ENCODE measurements at places on chromosomes 2 and 18.
A peak's percentile ranks its signal among the peaks of the same experiment; 100 is the strongest.

DNA sequence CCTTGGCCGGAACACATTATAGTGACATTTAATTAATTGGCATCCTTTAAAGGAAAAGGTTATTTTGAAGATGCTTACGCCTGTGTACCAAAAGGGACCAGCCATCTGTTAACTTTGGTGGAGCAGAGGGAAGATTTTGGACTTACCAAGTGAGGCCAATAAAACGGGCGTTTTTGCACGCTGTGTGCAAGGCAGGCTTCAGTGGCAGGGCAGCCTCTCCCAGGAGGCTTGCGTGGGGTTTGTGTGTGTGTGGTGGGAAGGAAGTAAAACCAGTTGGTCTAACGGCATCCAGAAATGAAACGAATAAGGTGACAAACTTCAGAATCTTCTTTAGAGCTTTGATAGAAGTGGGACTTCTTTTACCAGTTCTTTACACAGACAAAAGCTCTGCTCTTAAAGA is 191.7 kb downstream of the PRKCE start:
- no peak for DNase-seq

DNA sequence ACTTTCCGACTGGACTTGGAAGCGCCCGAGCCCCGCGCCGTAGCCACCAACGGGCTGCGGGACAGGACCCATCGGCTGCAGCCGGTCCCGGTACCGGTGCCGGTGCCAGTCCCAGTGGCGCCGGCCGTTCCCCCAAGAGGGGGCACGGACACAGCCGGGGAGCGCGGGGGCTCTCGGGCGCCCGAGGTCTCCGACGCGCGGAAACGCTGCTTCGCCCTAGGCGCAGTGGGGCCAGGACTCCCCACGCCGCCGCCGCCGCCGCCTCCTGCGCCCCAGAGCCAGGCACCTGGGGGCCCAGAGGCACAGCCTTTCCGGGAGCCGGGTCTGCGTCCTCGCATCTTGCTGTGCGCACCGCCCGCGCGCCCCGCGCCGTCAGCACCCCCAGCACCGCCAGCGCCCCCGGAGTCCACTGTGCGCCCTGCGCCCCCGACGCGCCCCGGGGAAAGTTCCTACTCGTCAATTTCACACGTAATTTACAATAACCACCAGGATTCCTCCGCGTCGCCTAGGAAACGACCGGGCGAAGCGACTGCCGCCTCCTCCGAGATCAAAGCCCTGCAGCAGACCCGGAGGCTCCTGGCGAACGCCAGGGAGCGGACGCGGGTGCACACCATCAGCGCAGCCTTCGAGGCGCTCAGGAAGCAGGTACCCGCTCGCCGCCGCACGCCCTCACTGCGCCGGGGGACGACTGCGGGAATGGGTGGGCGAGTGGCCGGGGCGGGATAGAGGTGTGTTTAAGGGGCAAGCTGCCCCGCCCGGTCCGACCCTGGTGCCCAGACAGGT is 713 bp downstream of the ATOH8 start:
- no peak for DNase-seq

DNA sequence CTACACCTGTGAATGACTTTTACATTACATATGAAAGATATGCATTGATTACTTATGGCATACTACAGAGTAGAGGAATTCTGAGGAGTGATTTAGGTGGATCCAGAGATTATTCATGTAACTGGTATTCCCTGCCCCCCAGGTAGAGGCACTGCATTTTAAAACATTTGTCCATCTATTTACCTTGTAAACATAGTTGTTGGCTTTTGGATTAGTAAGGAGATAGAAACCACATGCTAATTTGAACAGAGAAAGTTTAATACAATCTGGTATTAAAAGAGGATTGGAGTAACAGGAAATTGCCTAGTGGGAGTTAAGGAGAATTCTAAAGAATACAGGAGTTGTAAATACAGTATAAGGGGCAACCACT is 15.9 kb downstream of the GALNT3 start:
- no peak for DNase-seq

DNA sequence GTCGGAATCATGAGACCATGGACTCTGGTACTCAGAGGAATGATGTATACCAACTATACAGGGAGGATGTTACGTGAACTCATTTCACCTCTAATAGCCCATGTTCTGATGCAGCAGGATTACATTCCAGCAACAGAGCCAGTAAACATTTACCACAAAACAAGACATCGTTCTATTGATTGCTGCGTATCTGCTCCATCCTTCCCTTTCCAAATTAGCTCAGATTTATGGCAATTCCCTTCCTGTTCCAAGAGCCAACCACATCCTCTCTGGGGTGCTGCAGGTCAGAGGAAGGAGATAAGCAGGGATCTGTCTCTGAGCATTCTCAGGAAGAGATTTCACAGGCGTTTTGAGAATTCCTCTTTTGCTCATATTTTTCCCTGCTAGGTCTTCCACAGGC is 98.3 kb downstream of the KLF7 start:
- DNase-seq, result no peak

- DNase-seq, result peak; percentile 10
Measured at GRCh38 chr2:33476131-33476792, at the start of gene RASGRP3. Gene RASGRP3, plus strand, starts transcription at chr2:33476649. Its CDS starts 38,488 bp downstream, at chr2:33515137.

DNA sequence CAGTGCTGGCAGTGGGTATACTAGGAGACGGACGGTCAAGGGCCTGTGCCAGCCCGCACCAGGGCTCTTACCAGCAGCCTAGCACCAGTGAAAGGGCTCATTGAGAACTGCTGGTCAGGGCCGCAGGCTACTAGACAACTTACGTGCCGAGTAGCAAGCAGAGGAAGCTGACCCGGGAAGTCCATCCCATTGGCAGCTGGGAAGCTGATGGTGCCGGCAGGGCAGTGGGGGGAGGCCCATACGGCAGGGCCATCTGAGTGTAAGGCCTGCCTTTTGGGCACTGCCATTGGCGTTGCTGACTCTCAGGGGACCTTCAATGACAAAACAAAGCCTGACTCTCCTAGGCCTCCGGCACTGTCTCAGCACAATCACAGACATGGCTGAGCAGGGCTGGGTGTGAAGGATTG is 20.6 kb downstream of the EFR3B start:
- DNase-seq, result no peak

DNA sequence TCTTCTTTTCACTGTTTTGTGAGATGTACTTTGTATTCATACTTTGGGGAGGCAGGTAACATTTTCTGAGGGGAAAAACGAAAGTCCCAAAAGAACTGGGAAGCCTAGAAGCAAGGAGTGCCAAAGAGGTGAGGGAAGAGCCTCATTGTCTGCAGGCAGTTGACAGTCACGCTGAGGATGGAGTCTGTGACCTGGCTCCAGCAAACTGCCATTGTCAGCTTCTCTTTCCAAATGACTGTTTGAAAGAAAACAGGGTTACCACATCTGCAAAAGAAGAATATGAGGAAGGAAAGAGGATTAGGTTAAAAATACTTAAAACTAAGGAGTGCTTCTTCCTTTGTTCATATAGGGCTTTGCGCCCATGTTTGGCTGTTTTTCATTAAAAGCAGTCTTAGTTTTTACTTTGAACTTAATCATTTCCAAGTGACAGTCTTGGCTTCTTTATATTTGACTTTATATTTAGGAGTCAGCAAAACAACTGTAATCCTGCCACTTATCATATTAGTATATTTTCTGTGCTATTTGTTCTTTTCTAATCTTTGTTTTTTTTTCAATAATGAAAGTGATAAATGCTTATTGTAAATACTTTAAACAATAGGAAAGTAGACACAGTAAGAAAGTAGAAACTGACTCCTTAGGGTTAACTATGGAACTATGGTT is 35.0 kb downstream of the CERS6 start:
- DNase-seq, result no peak

GRCh38 chr18:6546229-6546628 is 131.5 kb upstream of the L3MBTL4 start:
- DNase-seq, result no peak

- DNase-seq, result no peak
Measured at GRCh38 chr2:26238311-26238958, 6.0 kb downstream of the HADHA start.

DNA sequence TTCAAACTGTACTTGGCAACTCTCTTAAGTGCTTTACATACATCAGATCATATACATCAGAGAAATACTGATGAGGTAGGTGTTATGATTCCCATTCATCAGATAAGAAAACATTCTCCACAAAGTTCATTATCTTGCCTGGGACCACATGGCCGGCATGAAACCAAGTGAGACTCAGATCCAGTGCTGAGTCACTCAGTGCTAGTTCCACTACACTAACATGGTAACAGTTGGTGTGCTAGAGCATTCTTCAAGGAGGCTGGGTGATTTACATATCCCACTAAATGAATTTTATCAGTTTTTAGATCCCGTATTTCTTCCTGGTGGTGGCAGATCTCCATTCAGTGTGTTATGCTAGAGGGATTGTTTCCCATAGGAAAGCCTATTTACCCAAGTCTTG is 772.0 kb downstream of the CNTNAP5 start:
- no peak for DNase-seq

DNA sequence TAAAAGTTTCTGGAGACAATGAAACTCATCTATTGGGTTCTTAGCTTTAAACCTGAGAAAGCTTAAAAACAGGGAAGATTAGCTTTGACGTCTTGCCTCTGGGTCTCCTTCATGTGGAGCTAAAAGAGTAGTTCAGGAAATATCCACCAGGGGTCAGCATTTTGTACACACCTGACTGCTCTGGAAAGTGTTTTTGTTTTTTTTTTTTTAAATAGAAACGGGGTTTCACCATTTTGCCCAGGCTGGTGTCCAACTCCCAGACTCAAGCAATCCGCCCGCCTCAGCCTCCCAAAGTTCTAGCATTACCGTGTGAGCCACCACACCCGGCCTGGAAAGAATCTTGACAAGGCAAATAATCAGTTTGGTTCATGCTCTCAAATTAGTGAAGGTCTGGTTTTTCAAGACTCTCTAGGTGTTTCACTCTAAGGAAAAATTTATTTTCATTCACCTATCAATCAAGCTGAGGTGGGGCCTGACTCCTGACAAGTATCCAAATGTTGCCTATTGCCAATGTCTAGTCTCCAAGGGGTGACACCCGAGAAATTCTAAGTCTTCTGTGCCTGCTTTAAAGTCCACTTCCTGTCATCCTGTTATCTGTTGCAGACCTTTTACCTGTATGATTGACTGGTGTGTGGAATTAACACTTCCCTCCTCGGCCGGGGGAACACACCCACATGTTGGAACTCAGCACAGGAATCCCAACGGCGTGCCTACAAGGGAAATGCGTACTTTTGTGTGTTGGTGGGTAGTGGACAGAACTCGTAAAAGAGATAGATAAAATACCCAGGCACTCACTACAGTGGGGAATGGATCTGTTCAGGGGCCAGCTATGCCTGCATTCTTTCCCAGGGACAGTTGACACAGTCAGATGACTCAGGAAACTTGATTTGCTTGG is 11.3 kb downstream of the IL1RN start:
- peak; percentile 56 for DNase-seq

GRCh38 chr2:151029406-151030157 is 232.1 kb downstream of the RBM43 start:
- no peak for DNase-seq

DNA sequence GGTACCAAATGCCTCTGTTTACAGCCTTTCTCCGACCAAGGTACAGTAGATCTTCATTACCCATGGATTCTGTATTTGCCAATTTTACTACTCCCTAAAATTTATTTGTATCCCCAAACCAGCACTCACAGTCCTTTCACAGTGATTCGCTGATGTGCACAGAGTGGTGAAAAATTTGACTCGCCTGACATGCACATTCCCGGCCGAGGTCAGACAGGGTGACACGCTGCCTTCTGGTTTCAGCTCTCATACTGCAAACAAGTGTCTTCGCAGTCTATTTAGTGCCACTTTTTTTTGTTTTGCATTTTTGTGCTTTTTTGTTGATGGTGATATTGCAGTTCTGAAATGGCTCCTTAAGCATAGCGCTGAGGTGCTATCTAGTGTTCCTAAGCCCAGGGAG is 71.0 kb downstream of the MAPK4 start:
- no peak for DNase-seq

DNA sequence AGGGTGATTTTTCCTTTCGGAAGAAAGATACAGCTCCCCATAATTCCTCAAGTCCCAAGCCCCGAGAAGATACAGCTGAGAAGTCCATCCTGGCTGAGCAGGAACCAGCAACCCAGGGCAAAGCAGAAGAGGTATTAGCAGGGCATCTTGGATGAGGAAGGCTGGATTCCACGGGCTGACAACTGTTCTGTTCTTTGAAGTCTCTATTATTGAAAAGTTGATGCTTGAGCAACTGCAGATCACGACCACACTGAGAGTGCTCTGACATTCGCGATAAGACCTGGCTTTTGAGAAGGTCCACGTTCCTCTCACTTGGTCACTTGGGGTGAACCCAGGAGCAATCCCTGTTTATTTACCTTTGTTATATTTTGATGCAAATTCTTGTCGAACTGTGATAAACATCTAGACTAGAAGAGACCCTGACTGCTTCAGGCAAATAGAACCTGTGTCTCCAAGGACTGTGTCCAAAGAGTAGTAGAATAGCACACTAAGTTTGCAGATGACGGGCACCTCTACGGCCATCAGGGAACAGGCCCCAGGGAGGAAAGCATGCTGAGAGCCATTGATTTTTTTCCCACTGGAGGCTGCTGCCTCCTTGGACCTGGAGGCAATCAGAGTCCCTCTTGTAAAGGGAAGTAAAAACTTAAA is 133.1 kb downstream of the ARL4C start:
- DNase-seq, result no peak

- DNase-seq, result no peak
Measured at GRCh38 chr18:24060644-24061043, 46.1 kb downstream of the TTC39C start.

DNA sequence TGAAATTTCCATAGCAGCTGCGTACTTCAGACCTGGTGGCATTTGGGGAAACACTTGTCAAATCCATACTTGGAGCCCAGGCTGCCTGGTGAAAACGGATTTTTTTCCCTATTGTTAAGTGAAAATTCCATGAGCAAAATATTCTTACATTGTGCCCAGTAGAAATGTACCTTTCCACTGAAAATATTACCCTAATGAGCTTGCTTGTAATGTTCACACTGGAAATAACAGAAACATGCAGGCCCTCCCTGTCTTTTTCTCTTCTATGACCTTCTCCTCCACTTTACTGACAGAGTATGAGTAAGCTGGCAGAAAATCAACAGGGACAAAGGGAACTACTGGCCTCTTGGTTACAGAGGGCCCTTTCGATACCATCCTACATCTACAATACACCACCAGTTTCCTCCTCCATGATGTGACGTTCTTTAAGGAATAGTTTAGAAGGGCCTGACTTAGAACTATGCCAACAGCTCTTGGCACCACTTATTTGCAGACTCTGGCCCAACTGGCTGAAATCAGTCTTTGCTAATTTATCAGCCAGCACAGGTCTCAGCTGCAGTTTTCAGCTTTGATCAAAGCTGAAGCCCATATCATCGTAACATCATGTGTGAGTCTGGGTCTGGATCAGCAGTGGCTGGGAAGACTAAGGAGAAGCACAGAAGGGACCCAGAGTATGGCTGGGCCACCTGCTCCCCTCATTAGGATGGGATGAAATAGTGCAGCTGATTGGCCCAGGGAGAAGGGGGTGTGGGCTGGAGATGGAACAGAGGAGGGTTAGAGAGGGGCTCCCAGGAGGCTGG is 272.2 kb upstream of the ID2 start:
- DNase-seq, result no peak

GRCh38 chr18:49846361-49846662 is 33.0 kb upstream of the ACAA2 start:
- no peak for DNase-seq

GRCh38 chr2:44723921-44724320 is 217.6 kb upstream of the SIX3 start:
- no peak for DNase-seq

GRCh38 chr18:26425148-26425531 is 123.2 kb downstream of the KCTD1 start:
- DNase-seq, result no peak

- DNase-seq, result no peak
Measured at GRCh38 chr18:48575301-48575657, 36.4 kb downstream of the CTIF start.
